Activated CD4-positive, alpha-beta memory T cell treated with anti-CD3 and anti-CD28 coated beads for 36 hours (primary cell): ENCODE measurements at places on chromosomes 1 and 21. TPM values are rescaled to one million over a fixed set of nuclear protein-coding genes. Genes with fewer than 3 reads are reported as not detected.
A peak's percentile ranks its signal among the peaks of the same experiment; 100 is the strongest.

DNA sequence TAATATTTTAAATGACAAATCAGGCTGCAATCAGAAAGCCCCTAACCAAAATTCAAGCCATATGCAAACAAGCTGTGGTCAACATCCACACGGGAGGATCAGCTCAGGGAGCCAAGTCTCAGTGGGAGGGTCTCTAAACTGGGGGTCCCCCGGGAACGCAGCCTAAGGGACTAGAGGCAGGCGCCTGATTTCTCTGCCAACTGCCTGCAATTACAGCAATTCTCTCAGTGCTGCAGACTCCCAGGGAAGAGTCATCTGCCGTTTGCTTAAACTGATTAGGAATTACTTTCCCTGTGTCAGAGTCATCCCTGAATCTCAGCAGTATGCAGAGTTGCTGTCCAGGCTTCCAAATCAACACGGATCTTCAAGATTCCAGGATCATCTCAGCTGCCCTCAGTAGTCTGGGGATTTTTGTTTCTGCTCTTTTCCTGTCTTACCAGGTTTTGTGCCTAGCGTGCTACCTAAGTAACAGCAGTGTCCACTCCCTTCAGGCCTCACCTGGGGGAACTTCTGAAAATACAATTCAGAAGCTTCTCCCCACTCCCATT, 247.8 kb downstream of the RRAGC start:
- H3K27me3 ChIP-seq = peaks cover 16% of the 10 kb centered on the region
- DNase-seq = no peak
- no peak overlapping the region for H3K4me3 ChIP-seq
- H3K4me1 ChIP-seq = no peaks in the 10 kb centered on the region
- no peak overlapping the region for H3K27ac ChIP-seq

- H3K4me3 ChIP-seq = peak overlapping the region; percentile 50
- H3K27me3 ChIP-seq = peaks cover 36% of the 10 kb centered on the region
- peak; percentile 89 for DNase-seq
- peaks cover 7% of the 10 kb centered on the region for H3K4me1 ChIP-seq
- H3K27ac ChIP-seq = no peak overlapping the region
Measured at GRCh38 chr1:904310-904950, 19.3 kb upstream of the SAMD11 start.

GRCh38 chr1:76129731-76130130, 55.2 kb downstream of the ST6GALNAC3 start:
- no peak overlapping the region for H3K27ac ChIP-seq
- no peaks in the 10 kb centered on the region for H3K36me3 ChIP-seq
- H3K4me3 ChIP-seq = no peak overlapping the region

- H3K4me1 ChIP-seq = no peaks in the 10 kb centered on the region
- no peaks in the 10 kb centered on the region for H3K27me3 ChIP-seq
- H3K27ac ChIP-seq = no peak overlapping the region
- no peak for DNase-seq
- no peak overlapping the region for H3K4me3 ChIP-seq
- no peaks in the 10 kb centered on the region for H3K36me3 ChIP-seq
Measured at GRCh38 chr21:9759972-9760371, 761.4 kb upstream of the TPTE start.

DNA sequence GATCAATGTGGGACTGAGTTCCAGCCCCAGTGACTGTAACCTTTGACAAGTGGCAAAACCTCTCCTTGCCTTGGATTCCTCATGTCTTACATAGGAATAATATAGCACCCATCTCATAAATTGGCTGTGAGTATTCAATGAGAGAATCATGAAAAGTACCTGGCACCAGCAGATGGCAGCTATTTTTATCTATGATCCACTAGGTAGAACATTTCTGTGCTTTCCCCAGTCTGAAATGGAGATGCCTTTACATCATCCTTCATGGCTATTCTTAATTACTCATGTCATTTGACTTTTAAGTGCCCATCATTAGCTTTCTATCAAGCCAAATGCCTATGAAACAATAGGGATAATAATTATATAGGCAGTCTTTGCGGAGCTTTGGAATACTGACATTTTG, 130.1 kb downstream of the TGFB2 start:
- H3K27me3 ChIP-seq = peaks cover 5% of the 10 kb centered on the region
- H3K36me3 ChIP-seq = no peaks in the 10 kb centered on the region
- H3K4me3 ChIP-seq = no peak overlapping the region
- H3K27ac ChIP-seq = no peak overlapping the region
- H3K4me1 ChIP-seq = peaks cover 16% of the 10 kb centered on the region
- no peak for DNase-seq

GRCh38 chr1:246434335-246434734, 72.7 kb downstream of the SMYD3 start:
- H3K36me3 ChIP-seq = peaks cover 7% of the 10 kb centered on the region
- no peak for DNase-seq
- H3K4me1 ChIP-seq = peaks cover 4% of the 10 kb centered on the region
- H3K27ac ChIP-seq = no peak overlapping the region

- H3K4me1 ChIP-seq = no peaks in the 10 kb centered on the region
- no peak overlapping the region for H3K4me3 ChIP-seq
- H3K27me3 ChIP-seq = peaks cover 7% of the 10 kb centered on the region
- H3K27ac ChIP-seq = no peak overlapping the region
Measured at GRCh38 chr1:22861764-22862440, 110.8 kb downstream of the LACTBL1 start.

- no peaks in the 10 kb centered on the region for H3K27me3 ChIP-seq
- H3K4me1 ChIP-seq = peaks cover 2% of the 10 kb centered on the region
- H3K36me3 ChIP-seq = no peaks in the 10 kb centered on the region
Measured at GRCh38 chr1:2538376-2538775, 8.3 kb upstream of the HES5 start.

DNA sequence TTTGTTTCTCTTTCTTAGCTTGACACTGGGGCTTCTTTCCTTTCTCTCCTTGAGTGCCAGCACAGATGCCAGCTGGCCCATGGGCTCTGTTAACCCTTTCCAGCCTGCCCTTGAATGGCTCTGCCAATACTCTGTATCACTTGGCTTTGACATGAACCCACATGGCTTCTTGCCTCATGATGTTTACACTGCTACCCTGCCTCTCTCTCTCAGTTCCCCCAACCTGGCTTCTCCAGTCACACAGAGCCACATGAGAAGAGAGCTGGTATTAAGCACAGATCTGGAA, 262.4 kb downstream of the OMA1 start:
- no peaks in the 10 kb centered on the region for H3K27me3 ChIP-seq
- H3K4me1 ChIP-seq = no peaks in the 10 kb centered on the region
- no peak overlapping the region for H3K27ac ChIP-seq

DNA sequence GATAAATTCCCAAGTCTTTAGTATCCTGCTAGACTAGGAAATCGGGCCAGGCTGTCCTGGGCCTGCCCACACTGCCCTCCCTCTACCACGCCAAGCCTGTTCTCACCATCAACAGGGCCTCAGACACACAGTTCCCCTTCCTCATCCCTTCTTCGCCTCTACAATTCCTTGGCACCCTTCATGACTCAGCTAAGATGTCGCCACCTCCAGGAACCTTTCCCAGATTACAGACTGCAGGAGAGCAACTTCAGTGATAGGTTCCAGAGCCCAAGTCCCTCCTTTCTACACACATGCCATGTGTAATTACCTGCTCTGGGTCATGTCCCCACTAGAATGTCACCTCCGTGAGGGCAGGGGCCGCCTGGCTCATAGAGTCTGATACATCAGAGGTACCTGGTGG, 3.3 kb downstream of the RIMS3 start:
- no peak overlapping the region for H3K4me3 ChIP-seq
- H3K27me3 ChIP-seq = no peaks in the 10 kb centered on the region
- peaks cover 16% of the 10 kb centered on the region for H3K4me1 ChIP-seq
- DNase-seq = no peak

DNA sequence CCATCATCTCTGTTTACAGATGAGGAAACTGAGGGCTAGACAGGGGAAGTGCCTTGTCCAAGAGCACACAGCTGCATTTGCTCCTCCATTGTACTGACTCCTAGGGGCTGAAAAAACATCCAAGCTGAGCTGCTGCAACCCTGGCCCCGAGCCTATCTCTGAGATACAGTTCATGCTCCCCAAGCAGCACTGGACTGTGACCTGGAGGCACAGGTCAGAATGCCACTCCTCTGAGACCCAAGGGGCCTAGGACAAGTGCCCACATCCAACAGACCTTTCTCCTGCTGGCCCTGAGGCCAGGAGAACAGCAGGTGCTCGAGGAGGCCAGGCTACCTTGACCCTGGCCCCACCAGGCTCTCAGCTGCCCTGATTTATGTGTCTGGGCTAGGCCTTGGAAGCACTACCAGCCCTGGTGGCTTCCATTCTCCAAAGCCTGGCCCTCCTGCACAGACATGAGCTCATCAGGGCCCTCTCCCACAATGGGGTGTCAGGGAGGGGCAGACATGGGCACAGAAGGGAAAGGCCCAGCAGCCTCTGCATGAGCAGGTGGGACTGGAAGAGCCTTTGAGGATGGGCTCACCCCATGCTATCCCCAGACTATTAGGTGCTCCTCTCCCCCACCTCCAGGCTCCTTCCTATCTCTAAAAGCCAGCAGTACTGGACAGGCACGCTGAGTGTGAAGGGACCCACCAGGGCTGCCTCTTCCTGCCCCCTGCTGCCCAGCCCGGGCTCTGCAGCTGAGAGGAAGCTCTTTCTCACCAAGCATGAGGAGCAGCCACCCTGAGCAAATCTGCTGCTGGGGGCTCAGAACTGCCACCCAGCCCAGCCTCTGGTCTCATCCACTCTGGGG, 18.8 kb downstream of the ADGRB2 start:
- H3K27ac ChIP-seq = no peak overlapping the region
- H3K27me3 ChIP-seq = peaks cover 1% of the 10 kb centered on the region
- H3K4me3 ChIP-seq = no peak overlapping the region
- DNase-seq = peak; percentile 76

- no peaks in the 10 kb centered on the region for H3K4me1 ChIP-seq
- peaks cover 4% of the 10 kb centered on the region for H3K27me3 ChIP-seq
- DNase-seq = no peak
- H3K4me3 ChIP-seq = no peak overlapping the region
- H3K36me3 ChIP-seq = peaks cover 3% of the 10 kb centered on the region
Measured at GRCh38 chr1:54664364-54664763, 22.8 kb downstream of the MROH7 start.

GRCh38 chr21:46425571-46425970, 33.1 kb upstream of the DIP2A start:
- no peaks in the 10 kb centered on the region for H3K27me3 ChIP-seq
- H3K4me3 ChIP-seq = no peak overlapping the region
- peaks cover 12% of the 10 kb centered on the region for H3K36me3 ChIP-seq

- DNase-seq = no peak
- no peaks in the 10 kb centered on the region for H3K4me1 ChIP-seq
- peaks cover 2% of the 10 kb centered on the region for H3K27me3 ChIP-seq
Measured at GRCh38 chr1:96641282-96641681, 80.3 kb upstream of the PTBP2 start.

DNA sequence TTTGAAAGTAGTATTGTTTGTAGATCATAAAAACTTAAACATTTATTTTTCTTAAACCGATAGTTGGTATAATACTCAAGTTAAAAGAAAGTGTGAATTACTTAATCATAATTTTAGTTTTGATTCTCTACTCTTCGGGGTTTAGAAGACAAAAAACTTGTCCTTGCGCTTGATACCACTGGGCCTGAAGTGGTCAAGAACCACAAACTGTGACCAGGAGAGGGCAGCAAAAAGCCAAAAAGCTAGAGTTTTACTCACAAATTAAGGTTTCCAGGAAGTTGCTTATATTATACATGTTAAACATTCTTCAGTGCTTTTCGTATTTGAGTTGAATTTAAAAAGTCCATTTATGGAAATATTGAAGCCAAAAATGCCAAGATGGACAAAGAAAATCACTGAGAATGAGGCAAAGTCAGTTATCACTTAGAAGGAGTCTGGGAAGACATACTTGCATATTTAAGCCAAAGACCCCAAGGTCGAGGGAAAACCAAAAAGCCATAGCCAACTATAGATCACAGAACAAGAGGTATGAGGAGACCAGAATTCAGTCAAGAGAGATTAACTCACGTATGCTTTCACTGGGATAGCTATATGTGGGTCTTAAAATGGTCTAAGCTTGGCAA, 34.2 kb downstream of the EFCAB7 start:
- DNase-seq = peak; percentile 26
- H3K36me3 ChIP-seq = peaks cover 7% of the 10 kb centered on the region
- no peak overlapping the region for H3K4me3 ChIP-seq
- no peaks in the 10 kb centered on the region for H3K4me1 ChIP-seq

SPATA45 gene
- total RNA-seq = 0.51 TPM

FCRL4 gene
- not detected for total RNA-seq

LRRC7 gene
- total RNA-seq = not detected

SESN2 gene
- 24.1 TPM for total RNA-seq

SLC9C2 gene
- total RNA-seq = not detected

ANKRD65 gene
- not detected for total RNA-seq

TMEM269 gene
- total RNA-seq = 0.15 TPM
